ENCODE measurements at places on chromosomes 11 and 22. TPM values are rescaled to one million over a fixed set of nuclear protein-coding genes. Genes with fewer than 3 reads are reported as not detected.

GRCh38 chr11:68498321-68498720 lies 37.8 kb downstream of the PPP6R3 start:
- no peak overlapping the region for H3K4me3 ChIP-seq
- no peaks in the 10 kb centered on the region for H3K27me3 ChIP-seq
- no peak overlapping the region for H3K27ac ChIP-seq

- no peaks in the 10 kb centered on the region for H3K27me3 ChIP-seq
- DNase-seq: no peak
- no peaks in the 10 kb centered on the region for H3K36me3 ChIP-seq
- H3K27ac ChIP-seq: no peak overlapping the region
These were observed 91.5 kb downstream of the NECTIN1 start for GRCh38 chr11:119637481-119637880.

DNA sequence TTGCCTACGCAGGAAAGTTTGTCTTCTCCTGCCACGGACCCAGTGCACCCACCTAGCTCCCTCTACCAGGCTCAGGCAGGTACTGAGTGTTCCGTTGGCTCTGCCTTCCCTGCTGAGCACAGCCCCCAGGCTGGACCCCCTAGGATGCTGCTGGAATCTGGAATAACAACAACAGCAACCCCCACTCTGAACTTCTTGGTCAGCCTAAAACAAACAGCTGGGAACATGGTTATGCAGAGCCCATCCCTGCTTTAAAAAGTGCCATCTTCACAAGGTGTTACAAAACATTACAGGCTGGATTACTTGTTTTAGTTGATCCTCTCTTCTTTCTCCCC lies 1.8 kb downstream of the OPCML start:
- H3K27me3 ChIP-seq: no peaks in the 10 kb centered on the region
- H3K4me3 ChIP-seq: no peak overlapping the region
- no peak for DNase-seq
- no peaks in the 10 kb centered on the region for H3K4me1 ChIP-seq

XPNPEP3 gene
- total RNA-seq: 9.7 TPM

ACR gene
- not detected for total RNA-seq
